ENCODE measurements at places on chromosomes 12 and 14.

DNA sequence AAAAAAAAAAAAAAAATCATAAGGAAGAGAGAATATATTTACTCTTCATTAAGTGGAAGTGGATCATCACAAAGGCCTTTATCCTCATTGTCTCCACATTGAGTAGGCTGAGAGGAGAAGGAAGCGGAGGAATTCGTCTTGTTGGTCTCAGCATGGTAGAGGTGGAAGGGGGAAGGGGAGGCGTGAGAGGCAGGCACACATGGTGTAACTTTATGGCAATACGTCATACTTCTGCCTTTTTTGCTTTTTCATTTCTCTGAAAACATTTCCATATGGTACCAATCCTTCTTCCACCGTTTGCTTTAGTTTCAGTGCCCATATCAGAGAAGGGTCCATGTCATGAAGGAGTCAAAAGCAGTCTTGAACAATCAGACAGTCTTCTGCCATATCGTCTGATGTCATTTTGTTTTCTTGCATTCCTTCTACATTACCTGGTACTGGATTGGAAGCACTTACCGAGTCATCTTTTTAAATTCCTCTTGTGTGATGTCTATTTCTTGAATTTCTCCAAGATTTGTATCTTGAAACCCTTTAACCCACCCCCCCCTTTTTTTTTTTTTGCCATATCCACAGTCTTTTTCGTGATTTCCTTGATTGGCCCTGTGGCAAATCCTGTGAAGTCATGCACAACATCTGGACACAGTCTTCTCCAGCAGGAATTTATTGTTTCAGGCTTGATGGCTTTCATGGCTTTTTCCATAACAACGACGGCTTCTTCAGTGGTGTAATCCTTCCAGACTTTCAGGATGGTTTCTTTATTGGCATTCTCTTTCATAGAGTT is 8.9 kb downstream of the FUT8 start:
- DNase-seq: no peak

DNA sequence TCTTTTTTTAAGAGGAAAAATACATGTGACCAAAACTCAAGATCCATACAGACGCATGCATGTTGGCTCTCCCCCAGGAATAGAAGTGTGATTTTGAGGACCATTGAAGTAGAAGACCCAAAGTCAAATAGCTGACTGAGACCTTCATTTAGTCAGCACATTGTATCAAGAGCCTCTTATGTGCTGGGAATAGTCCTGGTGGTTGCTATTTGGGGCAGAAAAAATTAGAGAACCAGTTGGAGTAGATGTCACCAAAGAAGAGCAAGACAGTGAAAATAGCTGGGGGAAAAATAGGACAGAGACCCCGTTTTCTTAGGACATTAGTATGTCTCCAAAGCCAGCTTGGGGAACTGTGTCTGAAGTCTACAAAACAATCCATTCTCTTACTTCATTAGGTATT is 93.6 kb downstream of the PELI2 start:
- no peak for DNase-seq

- DNase-seq: no peak
Measured at GRCh38 chr14:33956640-33957039, 5.8 kb upstream of the EGLN3 start.

- DNase-seq: no peak
Measured at GRCh38 chr12:103773109-103773910, 67.7 kb downstream of the NT5DC3 start.

DNA sequence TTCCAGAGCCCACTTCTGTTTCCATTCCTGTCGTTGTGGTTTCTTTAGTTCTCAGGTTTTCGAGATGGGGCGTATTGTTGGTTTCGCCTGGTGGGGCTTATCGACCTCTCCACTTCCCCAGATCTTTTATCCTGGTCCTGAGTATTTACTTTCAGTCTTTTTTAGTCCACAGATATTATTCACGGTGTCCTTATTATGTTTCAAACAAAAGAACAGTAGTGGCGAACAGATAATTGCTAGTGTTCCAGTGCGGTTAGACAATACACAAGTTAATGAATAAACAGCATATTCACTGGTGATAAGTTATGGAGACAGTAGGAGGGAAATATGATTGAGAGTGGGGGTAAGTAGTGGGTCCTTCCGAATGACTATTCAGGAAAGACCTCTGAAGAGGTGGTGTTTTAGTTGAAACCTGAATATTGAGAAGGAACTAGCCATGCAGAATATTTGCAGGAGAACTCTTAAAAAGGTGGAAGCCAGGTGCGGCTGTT is 668 bp downstream of the TMEM260 start:
- DNase-seq: no peak

DNA sequence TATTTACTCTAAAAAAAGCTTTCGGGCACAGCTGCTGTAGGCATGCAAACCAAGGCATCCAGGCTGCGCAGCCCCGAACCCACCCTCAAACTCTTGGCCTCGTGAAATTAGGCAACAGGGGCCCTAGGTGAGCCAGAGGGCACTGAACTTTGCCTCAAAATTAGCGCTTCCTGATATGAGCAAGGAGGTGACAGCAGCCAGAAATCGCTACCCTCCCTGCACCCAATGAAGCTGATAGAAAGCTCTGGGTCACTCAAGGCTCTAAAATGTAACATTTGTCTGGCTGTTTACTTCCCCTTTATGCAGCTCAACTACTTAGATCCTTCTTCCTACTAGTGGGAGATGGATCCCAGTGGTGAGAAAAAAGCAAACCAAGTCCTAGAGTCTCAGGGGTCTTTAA is 61.8 kb downstream of the PITPNM2 start:
- no peak for DNase-seq

DNA sequence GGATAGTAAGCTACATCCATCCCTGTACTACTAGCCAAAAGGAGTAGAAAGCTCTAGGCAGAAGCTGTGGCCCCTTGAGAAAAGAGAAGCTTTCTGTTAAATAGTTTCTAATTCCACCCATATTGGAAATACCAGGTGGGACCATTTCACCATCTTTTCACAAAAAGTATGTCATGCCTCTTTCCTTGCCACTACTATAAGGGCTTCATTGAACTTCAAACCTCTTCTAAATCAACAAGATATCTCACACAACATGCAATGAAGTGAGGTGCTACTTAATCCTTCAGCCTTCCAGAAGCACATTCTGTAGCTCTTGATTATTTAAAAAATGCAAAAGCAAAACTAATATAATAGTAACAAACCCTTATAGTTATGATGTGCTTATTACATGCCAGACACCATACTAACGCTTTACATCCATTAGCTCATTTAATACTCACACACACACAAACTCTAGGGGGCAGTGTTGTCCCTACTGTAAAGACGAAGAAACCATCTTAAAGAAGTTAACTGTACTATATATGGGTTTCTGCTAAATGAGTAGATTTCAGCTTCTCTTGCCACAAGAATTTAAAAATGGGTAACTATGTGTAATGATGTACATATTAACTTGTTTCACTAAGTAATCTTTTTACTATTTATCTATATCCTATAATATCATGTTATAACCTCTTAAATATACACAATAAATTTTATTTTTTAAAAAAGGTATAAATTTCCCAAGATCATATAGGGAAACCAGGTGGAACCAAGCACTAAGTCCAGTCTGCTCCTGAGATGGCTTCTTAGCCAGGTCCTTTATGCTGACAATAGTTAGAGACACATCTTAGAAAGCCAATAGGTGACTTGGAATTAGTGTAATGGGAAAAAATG is 124.4 kb downstream of the RPS29 start:
- DNase-seq: peak; percentile 22

GRCh38 chr12:89571491-89572195 is 45.8 kb upstream of the POC1B start:
- no peak for DNase-seq

DNA sequence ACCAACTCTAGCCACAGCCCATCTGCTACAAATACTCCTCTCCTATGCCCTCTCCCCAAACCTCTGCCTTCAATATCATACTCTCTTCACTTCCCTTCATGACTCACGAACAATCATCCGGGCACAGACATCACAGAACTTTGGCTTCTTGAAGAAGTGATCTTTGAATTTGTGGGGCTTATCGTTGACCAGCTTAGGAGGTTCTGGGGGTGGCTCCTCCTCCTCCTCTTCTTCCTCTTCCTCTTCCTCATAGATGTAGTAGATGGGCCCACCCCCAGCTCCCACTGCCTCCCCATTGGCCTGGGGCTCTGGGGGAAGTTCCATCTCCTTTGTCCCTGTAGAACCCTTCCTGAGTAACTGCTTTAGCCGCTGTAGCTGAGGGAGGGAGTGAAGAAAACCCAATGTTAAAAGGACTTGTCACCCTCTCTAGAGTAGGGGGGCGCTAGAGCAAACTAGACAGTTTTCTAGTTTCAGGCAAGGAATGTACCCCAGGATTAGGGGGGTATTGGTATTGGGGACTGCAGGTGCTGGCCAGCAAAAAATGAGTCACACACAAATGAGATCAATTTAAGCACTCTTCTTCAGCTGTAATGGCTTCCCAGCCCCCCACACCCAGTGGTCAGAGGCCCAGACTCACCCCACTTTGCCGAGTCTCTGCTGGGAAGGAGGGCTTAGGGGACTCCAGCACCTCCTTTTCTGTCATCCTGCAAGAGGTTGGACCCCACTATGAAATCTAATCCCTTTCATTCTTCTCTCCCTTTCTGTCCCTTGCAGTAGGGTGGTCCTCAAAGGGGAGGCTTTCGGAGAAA is 1.8 kb downstream of the STAC3 start:
- no peak for DNase-seq

Measured in stimulated activated CD8-positive, alpha-beta memory T cell treated with anti-CD3 and anti-CD28 coated beads, Interleukin-7, amount 100 ng/mL, for 1 hour (primary cell).